GM18507 (cell line): ENCODE measurements at places on chromosomes 3 and 15.

GRCh38 chr3:194306109-194306686, 44.9 kb downstream of the CPN2 start:
- no peak for DNase-seq

DNA sequence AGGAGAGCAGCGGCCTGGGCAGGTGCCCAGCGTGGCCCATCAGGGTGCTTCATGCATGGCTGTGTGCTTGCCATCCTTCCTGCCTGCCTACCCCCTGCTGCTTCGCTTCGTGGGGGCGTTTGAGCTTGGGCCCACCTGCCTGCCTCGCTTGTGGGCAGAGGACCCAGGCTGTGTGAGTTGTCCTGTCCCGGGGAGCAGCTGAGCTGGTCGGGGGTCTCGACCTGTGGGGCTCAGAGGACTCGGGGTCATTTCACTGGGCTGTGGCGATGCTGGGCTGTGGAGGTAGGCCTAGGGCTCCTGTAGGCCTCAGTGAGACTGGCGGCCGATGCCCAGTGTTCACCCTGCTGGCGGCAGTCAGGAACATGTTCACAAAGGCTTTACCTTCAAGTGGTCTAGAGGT, 12.1 kb upstream of the STAB1 start:
- no peak for DNase-seq

GRCh38 chr15:49619226-49619625, 1.4 kb downstream of the FAM227B start:
- DNase-seq, result no peak

GRCh38 chr3:140844072-140844471, 97.6 kb upstream of the SLC25A36 start:
- DNase-seq, result no peak

DNA sequence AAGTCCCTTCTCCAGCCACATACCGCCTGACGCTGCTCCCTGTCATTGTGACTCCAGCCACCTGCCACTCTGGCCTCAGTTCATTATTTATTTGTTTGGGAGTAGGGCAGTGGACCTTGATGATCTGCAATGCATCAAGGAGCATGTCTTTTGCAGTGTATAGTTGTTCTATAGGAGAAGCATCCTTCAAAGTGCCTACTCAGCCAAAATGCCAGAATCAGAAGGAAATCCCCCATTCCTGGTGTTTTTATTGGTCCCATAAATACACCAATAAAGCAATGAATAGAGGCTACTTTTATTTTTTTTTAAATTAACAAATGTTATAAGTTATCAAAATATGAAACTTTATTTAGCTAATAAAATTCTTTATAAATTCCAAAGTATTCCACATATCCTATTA, 123.8 kb upstream of the NSMCE3 start:
- DNase-seq, result no peak

GRCh38 chr3:197014942-197015575, 14.6 kb downstream of the MELTF start:
- DNase-seq, result no peak

DNA sequence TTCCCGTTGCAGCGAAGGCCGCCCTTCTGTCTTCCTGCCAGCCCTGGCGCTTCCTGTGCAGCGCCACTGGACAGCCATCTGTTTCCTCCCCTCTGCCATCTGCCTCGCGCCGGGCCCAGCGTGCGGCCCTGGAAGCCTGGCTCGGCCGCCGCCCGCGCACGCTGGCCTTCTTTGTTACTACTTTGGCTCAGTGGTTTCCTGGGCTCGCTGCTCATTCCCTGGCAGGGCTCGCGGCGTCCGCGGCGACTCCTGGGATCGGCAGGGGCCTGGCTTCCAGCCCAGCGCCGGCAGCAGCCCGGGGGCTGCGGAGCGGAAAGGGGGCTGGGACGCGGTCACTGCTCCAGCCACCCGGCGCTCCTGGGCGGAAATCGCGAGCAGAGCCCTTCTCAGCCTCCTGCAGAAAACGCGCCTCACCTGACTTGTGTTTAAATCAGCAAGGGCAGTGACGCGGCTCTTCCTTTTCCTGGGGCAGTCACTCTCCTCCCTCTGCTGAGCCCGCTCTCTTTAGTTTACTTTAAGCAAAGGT, 10.0 kb downstream of the CMTM7 start:
- DNase-seq, result no peak

GRCh38 chr15:75502360-75502759, 50.9 kb upstream of the SIN3A start:
- no peak for DNase-seq

GRCh38 chr15:64535460-64536243, 75.3 kb downstream of the ZNF609 start:
- DNase-seq, result no peak

GRCh38 chr3:43309372-43310305, 23.3 kb downstream of the SNRK start:
- DNase-seq, result no peak

DNA sequence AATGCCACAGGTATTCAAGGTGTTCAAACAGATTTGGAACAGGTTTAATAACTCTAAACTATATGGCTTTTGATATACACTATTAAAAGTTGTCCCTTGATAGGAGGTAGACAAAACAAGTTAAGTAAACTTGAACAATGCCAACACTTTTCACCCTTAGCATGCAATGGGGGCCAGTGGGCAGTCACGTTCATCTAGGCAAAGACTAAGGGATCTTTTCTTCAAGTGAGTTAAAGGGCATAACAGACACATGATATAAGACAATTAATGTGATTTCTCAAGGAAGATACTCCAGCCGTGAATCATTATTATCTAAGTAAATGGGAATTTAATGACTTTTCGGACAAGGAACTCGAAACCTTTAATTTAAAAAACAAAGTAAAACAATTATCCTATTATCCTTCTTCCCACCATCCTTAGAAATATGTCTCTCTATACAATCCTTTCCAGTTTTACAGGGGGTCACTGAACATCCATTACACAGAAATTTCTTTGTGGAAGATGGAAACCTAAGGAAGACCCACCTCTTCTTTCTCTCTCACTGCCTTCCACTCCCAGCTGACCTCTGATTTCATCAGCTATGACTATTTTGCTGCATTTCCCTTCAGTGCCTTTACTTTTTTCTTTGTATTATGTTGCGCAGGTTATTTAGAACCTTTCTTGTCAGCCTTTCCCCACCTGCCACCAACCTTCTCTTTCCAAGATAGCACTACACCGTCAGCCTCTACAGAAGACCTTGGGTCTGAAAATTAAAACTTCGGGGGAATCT, 1.5 kb downstream of the CLDN1 start:
- DNase-seq, result no peak

DNA sequence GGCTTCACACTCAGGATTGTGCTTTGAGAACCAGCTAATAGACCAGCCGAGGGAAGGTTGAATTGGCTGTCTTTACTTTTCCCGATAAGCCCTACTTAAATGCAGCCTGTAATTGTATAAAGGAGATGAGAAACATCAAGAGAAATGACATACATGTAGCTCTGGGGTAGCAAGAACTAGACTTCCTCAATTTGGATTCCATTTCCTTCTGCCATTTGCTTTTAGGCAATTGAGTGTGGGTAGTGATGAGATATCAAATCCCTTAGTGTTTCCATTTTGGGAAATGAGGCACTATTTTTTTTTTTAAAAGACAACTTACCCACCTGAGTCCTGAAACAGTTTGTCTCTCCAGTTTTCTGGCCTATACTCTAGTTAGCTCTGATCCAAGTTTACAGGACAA, 2.2 kb downstream of the INAFM2 start:
- no peak for DNase-seq

- no peak for DNase-seq
Measured at GRCh38 chr3:127342735-127343134, 54.9 kb upstream of the PRR20G start.

- no peak for DNase-seq
Measured at GRCh38 chr3:158261371-158261991, 151.6 kb downstream of the RSRC1 start.

DNA sequence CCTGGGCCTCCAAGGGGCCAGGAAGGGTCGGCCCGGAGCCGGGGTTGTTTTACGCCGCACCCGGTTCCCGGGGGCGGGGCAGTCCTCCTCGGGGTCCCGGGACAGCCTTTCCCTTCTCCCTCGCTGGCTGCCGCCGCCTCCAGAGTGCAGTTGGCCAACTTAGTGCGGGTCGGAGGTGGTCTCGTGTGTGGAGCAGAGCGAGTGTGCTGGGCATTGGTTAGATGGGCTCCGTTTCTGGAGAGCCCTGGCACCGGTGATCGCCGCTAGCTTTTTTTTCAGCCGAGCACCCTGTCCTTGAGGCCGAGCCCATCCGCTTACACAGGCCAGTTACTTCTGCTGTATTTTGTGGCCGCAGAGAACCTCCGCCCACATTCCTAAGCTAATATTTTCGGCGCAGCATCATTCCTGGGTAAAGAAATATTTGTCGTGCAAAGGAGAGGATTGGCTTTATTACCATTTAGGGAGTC, 585 bp downstream of the KIF23 start:
- DNase-seq, result no peak

- DNase-seq, result no peak
Measured at GRCh38 chr15:88124199-88124598, 132.3 kb downstream of the NTRK3 start.

DNA sequence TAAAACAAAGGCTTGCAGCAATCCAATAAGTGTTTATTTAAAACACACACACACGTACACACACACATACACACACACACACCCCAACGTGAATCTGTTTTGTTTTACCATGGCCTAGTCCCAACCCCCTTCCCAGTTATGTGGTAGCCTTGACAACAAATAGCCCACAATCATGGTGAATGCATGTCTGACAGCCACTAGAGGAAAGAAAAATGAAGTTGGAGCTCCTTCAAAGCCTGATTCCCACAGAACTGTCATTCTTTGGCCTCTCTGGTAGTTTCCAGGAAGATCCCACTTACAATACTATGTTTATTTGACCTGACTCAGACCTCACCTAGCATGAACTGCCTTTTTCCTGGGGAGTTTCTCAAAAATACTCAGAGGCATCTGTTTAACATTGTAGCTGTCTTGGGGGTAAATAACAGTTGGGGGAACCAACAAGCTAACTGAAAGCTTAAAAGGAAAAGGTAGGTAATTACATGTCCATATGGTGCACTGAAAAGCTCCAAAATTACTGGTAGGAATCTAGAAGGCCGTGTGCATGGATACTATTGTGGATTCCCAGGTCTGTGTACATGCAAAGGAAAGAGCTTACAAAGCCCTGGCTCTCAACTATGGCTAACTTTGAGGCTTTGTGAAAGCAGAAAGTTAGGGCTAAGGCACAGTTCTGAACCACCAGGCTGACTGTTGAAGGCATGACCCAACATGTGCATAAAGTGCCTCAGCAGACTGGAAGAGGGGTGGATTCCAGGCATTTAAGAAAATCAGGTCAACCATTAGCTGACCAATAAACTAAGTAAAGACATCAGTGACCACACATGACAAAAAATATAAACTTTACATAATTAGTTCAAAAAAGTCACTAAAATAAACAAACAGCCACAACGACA, 65.3 kb downstream of the FAIM start:
- no peak for DNase-seq

GRCh38 chr3:152785051-152785450, 49.9 kb upstream of the P2RY1 start:
- DNase-seq, result no peak

- no peak for DNase-seq
Measured at GRCh38 chr3:30941342-30941741, 46.9 kb upstream of the GADL1 start.

DNA sequence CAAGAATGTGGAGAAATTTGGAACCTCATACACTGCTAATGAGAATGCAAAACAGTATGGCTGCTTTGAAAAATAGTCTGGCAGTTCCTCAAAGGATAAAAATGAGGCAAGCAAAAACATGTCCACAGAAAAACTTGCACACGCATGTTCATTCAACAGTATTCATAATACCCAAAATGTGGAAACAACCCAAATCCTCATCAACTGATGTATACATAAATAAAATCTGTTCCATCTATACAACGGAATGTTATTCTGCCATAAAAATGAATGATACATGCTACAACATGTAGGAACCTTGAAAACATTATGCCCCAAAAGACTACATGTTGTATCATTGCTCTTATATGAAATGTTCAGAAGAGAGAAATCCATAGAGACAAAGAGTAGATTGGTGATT, 36.4 kb upstream of the OXTR start:
- DNase-seq, result no peak

DNA sequence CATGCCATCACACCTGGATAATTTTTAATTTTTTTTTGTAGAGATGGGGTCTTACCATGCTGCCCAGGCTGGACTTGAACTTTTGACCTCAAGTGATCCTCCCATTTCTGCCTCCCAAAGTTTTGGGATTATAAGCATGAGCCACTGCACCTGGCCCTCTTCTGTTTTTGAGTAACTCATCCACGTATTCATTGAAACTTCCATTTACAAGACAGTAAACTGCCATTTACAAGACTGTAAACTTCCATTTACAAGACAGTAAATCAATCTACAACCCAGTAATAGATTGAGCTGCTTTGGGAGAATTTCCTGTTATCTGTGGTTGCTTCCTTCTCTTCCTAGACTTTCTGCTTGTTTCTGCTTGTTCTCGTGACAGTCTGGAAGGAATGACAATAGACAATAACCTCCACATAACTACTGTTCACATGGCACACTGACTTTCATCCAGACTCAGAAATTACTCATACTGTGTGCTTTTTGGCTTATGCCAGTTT, 114.7 kb upstream of the CCNL1 start:
- DNase-seq, result no peak

DNA sequence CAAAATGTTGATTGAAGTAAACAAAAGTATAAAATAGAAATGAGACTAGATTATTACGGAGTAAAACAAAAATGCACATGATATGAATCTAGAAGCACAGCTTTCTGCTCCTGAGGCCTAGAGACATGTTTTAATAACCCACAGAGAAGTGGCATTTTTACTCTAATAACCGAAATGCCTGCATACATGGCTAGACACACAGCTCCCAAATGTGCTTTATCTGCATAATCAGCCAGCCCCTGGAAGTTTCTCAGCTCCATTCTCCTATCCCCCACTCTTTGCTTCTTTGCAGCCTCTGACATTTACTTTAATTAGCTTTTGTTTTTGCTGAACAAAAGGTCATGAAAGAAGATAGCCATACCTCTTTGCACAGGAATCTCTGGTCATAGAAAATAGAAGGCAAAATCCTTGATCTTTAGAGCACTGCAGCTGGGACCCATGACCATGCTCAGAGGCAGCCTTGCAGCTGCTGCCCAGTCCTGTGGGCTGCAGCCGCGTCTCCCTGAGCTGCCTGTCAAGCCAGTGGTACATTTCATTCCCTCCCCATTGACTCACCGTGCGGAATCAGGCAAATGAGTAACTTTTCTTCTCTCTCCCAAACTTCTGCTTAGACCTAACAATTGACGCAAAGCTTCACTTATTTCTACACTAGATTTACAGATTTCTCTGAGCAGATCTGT, at the start of gene VEPH1:
Gene VEPH1 (minus strand): TSS at position 501 of the 680 bp plus-strand sequence. CDS start 8,067 bp downstream, outside the sequence.
- DNase-seq, result no peak
